ENCODE measurements at places on chromosomes 4 and X.

- peak; percentile 28 for DNase-seq
Measured at GRCh38 chrX:123337886-123338639, 154.0 kb downstream of the GRIA3 start.

- no peak for DNase-seq
Measured at GRCh38 chr4:59608466-59608865, 1591.7 kb upstream of the ADGRL3 start.

DNA sequence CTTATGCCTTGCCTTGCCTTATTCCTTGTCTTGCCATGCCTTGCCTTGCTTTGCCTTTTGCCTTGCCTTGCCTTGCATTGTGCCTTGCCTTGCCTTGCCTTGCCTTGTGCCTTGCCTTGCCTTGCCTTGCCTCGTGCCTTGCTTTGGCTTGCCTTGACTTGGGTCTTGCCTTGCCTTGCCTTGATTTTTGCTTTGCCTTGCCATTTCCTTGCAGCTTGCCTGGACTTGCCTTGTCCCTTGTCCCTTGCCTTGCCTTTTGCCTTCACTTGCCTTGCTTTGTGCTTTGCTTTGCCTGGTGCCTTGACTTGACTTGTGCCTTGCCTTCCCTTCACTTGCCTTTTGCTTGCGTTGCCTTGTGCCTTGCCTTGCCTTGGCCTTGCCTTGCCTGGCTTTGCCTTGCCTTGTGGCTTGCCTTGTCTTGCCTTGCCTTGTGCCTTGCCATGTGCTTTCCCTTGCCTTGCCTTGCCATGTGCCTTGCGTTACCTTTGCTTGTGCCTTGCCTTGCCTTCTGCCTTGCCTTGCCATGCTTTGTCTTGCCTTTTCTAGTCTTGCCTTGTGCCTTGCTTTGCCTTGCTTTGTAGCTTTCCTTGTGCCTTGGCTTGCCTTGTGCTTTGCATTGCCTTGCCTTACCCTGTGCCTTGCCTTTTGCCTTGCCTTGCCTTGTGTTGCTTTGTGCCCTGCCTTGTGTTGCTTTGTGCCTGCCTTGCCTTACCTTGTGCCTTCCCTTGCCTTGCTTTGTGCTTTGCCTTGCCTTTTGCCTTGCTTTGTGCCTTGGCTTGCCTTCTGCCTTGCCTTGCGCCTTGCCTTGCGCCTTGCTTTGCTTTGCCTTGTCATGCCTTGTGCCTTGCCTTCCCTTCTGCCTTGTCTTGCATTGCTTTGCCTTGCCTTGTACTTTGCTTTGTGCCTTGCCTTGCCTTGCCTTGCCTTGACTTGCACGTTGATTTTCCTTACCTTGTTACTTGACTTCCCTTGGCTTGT is 92.8 kb downstream of the TAB3 start:
- no peak for DNase-seq

- no peak for DNase-seq
Measured at GRCh38 chrX:124386401-124386800, 40.0 kb downstream of the SH2D1A start.

All from glutamatergic neuron (in vitro differentiated cells).